CD4-positive, alpha-beta T cell (primary cell): ENCODE measurements at places on chromosomes 2 and 18.

DNA sequence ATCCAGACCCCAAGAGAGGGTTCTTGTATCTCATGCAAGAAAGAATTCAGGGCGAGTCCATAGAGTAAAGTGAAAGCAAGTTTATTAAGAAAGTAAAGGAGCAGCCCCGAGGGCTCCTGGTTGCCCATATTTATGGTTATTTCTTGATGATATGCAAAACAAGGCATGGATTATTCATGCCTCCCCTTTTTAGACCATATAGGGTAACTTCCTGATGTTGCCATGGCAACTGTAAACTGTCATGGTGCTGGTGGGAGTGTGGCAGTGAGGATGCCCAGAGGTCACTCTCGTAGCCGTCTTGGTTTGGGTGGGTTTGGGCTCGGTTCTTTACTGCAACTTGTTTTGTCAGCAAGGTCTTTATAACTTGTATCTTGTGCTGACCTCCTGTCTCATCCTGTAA is 750.2 kb upstream of the FANCL start:
- no peak overlapping the region for H3K27ac ChIP-seq
- H3K36me3 ChIP-seq = no peaks in the 10 kb centered on the region
- no peaks in the 10 kb centered on the region for H3K4me1 ChIP-seq
- H3K27me3 ChIP-seq = no peaks in the 10 kb centered on the region

GRCh38 chr2:127090281-127091120 is 16.5 kb downstream of the BIN1 start:
- H3K4me3 ChIP-seq = no peak overlapping the region
- no peaks in the 10 kb centered on the region for H3K27me3 ChIP-seq
- no peaks in the 10 kb centered on the region for H3K36me3 ChIP-seq
- H3K27ac ChIP-seq = no peak overlapping the region
- no peak for DNase-seq
- peaks cover 13% of the 10 kb centered on the region for H3K4me1 ChIP-seq

- no peaks in the 10 kb centered on the region for H3K27me3 ChIP-seq
- H3K4me1 ChIP-seq = no peaks in the 10 kb centered on the region
- no peak overlapping the region for H3K4me3 ChIP-seq
- no peak overlapping the region for H3K27ac ChIP-seq
Measured at GRCh38 chr2:67286981-67287759, 110.0 kb upstream of the ETAA1 start.

GRCh38 chr18:67354091-67354490 is 162.4 kb downstream of the DSEL start:
- no peaks in the 10 kb centered on the region for H3K36me3 ChIP-seq
- no peaks in the 10 kb centered on the region for H3K4me1 ChIP-seq
- no peak overlapping the region for H3K27ac ChIP-seq
- H3K4me3 ChIP-seq = no peak overlapping the region

- H3K4me3 ChIP-seq = no peak overlapping the region
- DNase-seq = no peak
- H3K4me1 ChIP-seq = no peaks in the 10 kb centered on the region
Measured at GRCh38 chr18:76260941-76261472, 234.0 kb downstream of the ZNF516 start.

GRCh38 chr18:12769136-12769535 is 66.3 kb downstream of the PSMG2 start:
- DNase-seq = no peak
- peaks cover 4% of the 10 kb centered on the region for H3K4me1 ChIP-seq
- H3K27ac ChIP-seq = no peak overlapping the region
- no peaks in the 10 kb centered on the region for H3K36me3 ChIP-seq

DNA sequence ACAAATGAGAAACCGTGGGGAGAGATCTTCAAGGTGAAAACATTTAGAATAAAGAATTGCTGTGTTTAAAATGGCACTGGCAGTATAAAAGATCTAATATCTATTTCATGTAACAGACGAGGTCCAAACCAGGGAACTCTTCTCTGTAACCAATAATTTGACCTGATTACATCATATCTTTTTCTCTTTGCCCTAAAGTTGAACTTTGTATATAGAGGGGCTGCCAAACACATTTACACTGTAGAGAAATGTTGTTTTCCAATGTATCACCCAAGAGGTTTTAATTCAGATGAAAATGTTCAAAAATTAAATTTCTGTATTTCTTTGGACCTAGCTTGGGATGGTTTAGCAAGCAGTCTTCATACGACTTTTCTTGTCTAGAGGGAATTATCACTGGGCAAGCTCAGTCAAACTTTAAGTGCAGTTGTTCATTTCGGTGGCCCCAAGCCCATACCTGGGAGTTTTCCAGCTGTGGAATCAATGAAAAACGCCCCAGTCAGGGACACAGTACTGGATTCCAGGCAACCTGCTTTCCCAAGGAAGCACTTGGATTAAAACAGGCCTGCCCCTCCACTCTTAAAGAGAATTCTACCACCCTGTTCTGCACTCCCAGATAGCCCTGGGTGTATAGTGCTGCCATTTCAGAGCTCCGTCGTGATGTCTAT is 208.5 kb upstream of the FN1 start:
- DNase-seq = no peak
- no peak overlapping the region for H3K27ac ChIP-seq
- H3K4me1 ChIP-seq = no peaks in the 10 kb centered on the region
- no peak overlapping the region for H3K4me3 ChIP-seq
- no peaks in the 10 kb centered on the region for H3K36me3 ChIP-seq
- H3K27me3 ChIP-seq = no peaks in the 10 kb centered on the region

DNA sequence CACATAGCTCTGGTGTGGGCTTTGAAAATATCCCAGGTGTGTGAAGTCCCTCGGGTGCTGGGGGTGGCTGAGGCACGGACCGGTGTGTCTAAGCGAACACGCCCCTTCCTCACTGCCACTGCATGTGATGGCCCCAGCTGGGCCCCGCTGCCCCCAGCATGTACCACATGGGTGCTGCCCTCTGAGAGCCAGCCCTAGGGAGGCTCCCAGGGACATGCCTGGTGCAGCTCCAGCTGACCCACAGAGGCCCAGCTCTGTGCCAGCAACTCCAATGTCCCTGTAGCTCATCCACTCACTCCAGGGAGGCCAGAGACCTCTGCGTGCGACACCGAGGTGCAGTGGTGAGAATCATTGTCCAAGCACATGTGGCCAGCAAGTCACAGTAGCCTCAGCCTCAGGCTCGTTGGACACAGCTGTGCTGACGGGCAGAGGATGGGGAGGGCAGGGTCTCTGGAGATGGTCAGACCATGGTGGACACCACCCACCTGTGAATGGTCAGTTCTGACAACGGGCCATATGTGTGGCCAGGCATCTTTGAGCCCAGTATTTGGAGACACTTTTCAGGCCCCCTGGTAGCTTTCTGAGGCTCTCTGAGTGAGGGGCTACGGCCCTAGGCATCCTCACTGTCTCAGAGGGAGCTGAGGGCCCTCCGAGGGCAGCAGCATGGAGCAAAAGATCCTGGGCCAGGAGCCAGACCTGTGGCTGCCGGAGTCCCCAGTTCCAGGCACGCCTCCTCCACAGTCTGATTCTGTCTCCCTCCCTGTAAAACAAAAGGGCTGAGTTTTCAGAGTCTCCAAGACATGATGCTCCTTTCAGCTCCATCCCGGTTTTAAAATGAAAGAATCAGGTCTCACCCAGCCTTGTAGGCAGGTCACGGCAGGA is 220.7 kb downstream of the NDUFA10 start:
- no peak overlapping the region for H3K4me3 ChIP-seq
- H3K27me3 ChIP-seq = no peaks in the 10 kb centered on the region
- no peak for DNase-seq
- H3K27ac ChIP-seq = no peak overlapping the region
- H3K36me3 ChIP-seq = no peaks in the 10 kb centered on the region
- no peaks in the 10 kb centered on the region for H3K4me1 ChIP-seq
